ENCODE measurements at places on chromosomes 16 and 17.

- no peak for DNase-seq
These were observed 11.7 kb downstream of the ZFHX3 start for GRCh38 chr16:73036074-73036826.

DNA sequence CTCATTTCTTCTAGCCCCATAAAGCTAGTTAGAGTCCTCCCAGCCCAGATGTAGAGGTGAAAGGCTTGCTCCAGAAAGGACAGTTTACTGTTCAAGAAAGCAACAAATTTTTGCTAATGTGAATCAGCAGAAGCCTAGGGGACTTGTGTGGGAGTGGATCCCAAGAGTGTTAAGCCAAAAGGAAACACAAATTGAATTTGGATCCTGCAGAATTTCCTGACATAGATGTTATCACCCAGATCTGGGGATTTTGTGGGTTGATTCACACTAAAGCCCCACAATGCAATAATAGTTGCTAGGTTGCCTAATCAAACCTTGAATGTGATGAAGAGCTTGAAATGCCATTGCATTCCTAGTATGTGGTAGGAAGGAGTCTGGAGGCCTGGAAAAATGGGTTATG is 135.2 kb upstream of the HS3ST3A1 start:
- no peak for DNase-seq

DNA sequence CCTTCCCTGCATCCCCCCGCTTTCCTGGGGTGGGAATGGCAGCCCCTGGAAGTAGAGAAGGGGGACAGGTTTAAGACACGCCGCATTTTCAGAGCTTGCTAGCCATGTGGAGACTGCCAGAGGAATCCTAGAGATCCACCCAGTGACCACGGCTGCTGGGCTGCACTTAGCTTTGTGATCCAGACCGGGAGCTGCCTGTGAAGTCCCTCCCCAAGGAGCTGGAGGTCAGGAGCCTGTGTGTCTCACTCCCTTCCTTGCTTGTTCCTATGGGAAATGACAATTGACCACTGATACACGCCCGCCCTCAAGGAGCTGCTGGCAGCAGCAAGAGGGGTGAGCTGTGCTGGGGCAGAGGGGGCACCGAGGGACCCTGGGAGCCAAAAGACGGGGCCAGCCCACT is 73.7 kb downstream of the SREBF1 start:
- no peak for DNase-seq

- DNase-seq: no peak
These were observed 120.5 kb downstream of the ZFHX3 start for GRCh38 chr16:72927199-72928089.

GRCh38 chr16:55502801-55503366 is 6.0 kb upstream of the LPCAT2 start:
- DNase-seq: no peak
